Glutamatergic neuron (in vitro differentiated cells): ENCODE measurements at places on chromosomes 7 and 10.

- DNase-seq: no peak
Observed at GRCh38 chr7:89264126-89264525, 468.6 kb upstream of the TEX47 start.

GRCh38 chr7:128708235-128708634, 30.9 kb upstream of the CALU start:
- no peak for DNase-seq

- no peak for DNase-seq
Observed at GRCh38 chr7:91029688-91030087, 234.5 kb upstream of the FZD1 start.

- no peak for DNase-seq
Observed at GRCh38 chr7:90404777-90405176, 1.5 kb downstream of the CLDN12 start.

GRCh38 chr10:118838364-118838763, 83.6 kb upstream of the CACUL1 start:
- no peak for DNase-seq

DNA sequence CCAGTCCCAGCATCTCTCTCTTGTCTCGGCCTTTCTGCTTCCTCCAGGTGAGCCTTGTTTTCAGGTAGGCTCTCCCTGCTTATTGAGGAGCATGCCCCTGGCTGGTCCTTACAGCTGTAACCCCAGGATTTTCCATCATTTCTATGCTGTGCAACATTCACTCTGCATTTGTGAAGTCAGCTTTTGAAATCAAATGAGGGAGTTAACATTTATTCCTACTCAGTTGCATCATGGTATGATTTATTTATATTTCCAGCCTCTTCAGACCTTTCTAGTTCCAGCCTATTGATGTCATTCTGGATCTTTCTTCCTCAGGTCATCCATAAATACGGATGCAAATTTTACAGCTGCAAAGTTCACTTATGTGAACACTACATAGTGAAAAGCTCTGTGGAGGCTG, 755.6 kb downstream of the TYW1 start:
- no peak for DNase-seq

GRCh38 chr10:108545921-108546320, 1377.4 kb downstream of the XPNPEP1 start:
- no peak for DNase-seq
